ENCODE measurements at places on chromosomes 5 and 9.
A peak's percentile ranks its signal among the peaks of the same experiment; 100 is the strongest.

GRCh38 chr9:108665521-108666239, 190.1 kb downstream of the ACTL7B start:
- no peak for DNase-seq

GRCh38 chr9:71285191-71285656, 163.8 kb upstream of the TRPM3 start:
- DNase-seq = peak; percentile 39

DNA sequence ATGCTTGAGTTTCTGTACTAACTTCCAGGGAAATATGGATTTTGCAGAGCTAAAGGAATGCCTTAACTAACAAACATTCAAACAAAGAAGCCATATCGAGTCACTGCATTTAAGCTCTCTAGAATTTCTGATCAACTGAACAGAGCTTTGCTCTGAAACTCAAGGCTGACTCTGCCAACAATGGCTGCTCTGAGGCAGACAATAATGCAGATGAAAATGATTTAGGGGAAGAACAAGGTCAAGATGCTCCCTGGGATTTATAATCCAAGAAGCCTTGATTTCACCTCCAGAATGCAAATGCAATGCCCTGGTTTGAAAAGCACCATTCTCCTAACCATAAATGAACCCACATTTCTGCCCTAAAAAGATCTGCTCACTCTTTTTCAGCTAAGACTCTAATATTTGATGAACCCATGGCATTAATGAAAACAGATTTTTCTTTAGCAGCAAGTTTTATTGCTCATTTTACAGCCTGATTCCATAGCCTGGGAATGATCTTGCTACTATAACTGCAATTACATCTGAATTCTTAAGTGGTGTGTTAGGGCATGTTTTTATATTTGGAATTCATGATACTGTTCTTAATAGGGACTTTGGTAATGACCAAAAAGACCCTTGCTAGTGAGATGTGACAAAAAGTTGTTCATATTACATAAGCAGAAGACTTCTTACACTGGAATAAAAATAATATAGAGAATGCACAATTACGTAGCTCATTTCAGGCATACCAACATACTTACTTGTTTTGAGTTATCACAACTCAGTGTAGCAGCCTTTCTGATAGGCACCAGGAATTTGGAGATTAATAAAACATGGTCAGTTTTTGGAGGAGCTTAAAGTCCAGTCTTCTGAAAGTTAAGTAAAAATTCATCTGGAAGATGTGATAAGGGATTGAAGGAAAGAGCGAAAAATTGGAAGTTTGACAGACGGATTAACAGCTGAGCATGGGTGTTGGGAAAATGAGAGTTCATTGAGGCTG, 169.4 kb downstream of the TRPM3 start:
- DNase-seq = no peak

GRCh38 chr5:172802567-172803176, 31.4 kb upstream of the ERGIC1 start:
- no peak for DNase-seq

GRCh38 chr9:618478-618877, 223.0 kb upstream of the DMRT1 start:
- DNase-seq = no peak

DNA sequence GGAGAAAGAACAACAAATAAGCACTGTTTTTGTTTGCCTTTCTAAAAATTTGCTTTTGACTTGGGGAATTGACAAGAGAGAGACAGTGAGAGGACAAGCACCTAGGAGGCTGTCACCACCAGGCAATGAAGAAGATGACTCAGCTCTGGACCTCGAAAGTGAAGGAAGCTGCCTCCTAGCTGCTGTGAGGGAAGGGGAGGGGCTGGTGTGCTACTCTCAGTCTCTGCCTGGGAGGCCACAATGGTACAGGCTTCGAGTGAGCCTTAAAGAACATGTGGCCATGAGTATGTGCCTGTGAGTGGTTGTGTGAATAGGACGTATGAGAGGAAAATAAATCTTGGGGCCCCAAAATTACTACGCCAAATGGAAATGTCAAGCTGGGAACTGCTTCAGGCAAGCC, 7.1 kb upstream of the PLK2 start:
- peak; percentile 43 for DNase-seq

DNA sequence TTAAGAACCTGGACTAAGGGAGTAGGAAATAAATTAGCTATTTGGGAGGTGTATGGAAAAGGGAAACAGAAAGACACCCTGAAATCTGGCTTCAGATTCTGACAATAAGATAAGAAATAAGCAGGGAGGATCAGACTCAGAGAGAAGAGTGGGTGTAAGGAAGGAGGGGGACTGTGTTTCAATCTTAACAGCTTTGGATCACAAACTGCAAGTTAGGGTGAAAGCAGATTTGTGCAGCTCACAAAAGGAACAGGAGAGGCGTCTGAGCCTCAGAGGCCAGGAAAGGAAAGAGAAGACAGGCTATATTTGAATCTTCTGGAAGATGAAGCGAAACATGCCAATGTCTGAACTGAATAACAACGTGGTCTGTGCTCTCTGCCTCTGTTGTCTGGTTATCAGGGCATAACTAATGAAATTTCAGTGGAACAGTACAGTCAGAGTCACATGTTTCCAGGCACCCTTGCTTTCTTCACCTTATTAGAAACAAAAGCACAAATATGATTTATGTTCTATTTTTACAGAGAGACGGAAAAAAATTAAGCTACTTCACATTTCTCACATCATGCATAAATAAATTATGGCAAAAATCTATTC, 26.6 kb downstream of the SGTB start:
- no peak for DNase-seq

DNA sequence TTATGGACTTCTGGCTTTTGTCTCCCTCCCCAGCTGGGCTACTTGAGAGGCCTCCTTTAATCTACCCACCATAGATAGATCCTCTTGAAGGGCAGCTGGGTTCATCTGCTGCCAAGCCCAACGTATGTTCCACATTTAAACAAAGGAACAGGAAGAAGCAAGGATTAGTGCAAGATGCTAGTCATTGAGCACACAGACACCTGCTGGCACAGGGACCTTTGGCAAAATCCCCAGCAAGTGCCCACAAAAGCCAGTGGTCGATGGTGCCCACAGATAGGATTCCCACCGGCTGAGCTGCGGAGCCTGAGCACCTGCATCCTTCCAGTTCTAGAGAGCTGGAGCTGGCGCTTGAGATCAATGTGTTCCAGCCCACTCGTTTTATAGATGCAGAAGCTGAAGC, 57.7 kb upstream of the SHB start:
- DNase-seq = no peak

- no peak for DNase-seq
Measured at GRCh38 chr9:86924206-86924605, 23.1 kb downstream of the GAS1 start.

DNA sequence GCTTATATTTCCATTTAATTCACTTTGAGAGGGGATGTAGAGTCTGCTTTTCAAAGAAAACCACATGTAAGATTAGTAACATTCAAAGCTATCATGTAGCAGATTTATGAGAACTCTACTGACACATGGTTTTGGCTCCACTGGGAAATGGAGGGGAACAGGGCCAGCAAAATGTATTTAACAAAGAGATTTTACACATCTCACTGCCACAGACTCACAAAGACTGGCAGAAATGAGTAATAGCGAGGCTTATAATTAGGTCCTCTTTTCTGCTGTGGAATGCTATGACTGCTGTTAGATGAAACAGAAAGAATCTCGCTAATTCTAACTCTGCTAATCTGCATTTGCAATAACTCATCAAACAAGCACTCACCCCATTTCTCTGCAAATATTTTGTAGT, 4.5 kb downstream of the DAP start:
- no peak for DNase-seq

- DNase-seq = peak; percentile 18
Measured at GRCh38 chr9:93089481-93089991, 6.5 kb upstream of the CARD19 start.

GRCh38 chr5:168356592-168356991, 65.1 kb downstream of the WWC1 start:
- DNase-seq = no peak

DNA sequence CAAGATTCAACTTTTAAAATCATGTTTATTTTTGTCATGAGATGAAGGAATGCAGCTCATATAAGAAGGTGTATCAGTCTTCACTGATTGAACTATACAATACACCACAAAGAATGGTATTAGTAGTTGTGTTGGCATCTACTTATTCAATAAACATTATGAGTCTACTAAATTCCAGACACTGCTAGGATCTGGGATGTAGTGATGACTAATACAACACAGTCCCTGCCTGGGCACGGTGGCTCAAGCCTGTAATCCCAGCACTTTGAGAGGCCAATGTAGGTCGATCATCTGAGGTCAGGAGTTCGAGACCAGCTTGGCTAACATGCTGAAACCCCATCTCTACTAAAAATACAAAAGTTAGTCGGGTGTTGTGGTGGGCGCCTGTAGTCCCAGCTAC, 171.4 kb upstream of the NFIB start:
- no peak for DNase-seq

DNA sequence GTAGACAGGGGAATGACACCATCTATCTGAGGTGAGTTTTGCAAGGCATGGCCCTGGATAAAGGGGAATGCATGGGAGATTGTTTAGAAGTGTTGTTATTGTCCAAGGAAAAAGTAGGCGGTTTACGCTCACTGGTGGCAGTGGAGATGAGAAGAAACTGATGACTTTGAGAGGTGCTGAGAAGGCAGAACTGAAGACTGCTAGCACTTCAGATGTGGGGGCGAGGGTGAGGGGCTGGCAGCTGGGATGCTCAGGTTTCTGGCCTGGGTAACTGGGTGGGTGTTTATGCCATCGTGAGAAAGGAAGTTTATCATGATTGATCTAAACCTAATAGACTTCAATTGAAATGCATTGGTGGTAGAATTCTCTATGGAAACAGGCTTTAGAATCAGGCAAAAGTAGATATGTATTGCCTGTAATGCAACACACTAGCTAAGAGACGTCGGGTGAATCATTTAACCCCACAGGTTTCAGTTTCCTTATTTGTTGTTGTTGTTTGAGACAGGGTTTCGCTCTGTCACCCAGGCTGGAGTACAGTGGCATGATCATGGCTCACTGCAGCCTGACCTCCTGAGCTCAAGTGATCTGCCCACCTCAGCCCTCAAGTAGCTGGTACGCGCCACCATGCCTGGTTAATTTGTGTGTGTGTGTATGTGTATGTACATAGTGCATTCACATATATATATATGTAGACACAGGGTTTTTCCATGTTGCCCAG, 123.5 kb downstream of the SLC24A2 start:
- no peak for DNase-seq

- no peak for DNase-seq
Measured at GRCh38 chr9:114153761-114154599, 1.4 kb upstream of the COL27A1 start.

- no peak for DNase-seq
Measured at GRCh38 chr9:107827304-107827703, 337.7 kb upstream of the KLF4 start.

- no peak for DNase-seq
Measured at GRCh38 chr5:116561658-116562057, 13.0 kb downstream of the SEMA6A start.

- DNase-seq = no peak
Measured at GRCh38 chr5:74623006-74623611, 17.4 kb downstream of the ENC1 start.

GRCh38 chr5:104800440-104801048, 1238.0 kb upstream of the NUDT12 start:
- DNase-seq = no peak

- DNase-seq = peak; percentile 39
Measured at GRCh38 chr5:1494780-1495524, 28.8 kb downstream of the LPCAT1 start.

DNA sequence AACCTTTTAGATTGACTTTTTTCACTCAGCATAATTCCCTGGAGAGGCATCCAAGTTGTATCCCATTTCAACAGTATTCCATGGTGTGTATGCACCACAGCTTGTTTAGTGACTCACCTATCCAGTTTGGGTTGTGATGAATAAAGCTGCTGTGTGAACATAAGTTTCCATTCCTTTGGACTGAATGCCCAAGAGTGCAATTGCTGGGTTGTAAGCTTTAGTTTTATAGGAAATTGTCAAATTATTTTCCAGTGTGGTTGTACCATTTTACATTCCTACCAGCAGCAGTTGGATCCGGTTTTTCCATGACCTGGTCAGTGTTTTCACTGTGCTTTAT, 60.9 kb upstream of the TMED7 start:
- DNase-seq = no peak

DNA sequence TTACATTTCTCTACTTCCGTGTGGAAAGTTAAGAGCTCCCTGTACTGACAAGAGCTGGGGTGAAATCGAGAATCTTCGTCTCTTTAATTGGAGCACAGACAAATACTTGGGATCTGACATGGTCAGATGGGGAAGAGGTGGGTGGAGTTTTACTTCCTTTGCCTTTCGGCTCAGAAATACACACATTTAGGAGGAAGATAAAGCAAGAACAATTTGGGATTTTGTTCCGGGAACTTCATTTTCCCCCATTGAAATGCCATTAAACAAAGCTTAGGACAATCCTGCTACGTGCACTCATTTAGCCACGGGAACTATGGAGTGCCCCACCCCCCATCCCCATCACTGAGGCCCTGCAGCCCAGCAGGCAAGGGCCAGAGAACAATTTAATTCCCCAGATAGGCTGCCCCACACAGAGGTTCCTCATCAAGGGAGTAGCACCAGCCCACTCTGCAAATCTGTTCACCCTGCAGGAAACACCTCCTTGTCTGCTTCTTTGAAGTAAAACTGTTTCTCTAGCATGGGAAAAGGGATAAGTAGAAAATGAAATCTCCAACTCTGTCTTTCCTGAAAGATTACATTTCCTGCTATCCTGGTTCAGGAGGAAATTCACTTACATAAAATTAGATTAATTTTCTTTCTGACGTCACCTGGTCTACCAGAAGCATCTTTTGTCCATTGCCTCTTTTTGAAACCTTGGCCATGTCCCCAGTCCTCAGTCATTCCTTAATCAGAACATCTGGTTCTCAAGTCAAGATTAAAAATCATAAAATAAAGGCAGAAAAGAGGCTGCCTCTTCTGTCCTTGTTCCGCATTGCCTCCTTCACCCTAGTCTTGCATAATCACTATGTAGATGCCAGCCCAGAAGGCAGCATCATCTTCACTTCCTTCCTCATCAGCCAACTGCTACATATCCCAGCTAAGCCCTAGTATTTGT, 206.4 kb downstream of the ENC1 start:
- no peak for DNase-seq

- peak; percentile 18 for DNase-seq
Measured at GRCh38 chr9:94916956-94917355, 190.5 kb downstream of the AOPEP start.

- no peak for DNase-seq
Measured at GRCh38 chr5:1789834-1790471, 9.7 kb downstream of the MRPL36 start.

GRCh38 chr9:74846766-74847165, 41.0 kb downstream of the TRPM6 start:
- DNase-seq = no peak

- no peak for DNase-seq
Measured at GRCh38 chr9:5428172-5428571, 9.6 kb downstream of the PLGRKT start.

GRCh38 chr5:119207105-119207504, 136.2 kb downstream of the DMXL1 start:
- no peak for DNase-seq

DNA sequence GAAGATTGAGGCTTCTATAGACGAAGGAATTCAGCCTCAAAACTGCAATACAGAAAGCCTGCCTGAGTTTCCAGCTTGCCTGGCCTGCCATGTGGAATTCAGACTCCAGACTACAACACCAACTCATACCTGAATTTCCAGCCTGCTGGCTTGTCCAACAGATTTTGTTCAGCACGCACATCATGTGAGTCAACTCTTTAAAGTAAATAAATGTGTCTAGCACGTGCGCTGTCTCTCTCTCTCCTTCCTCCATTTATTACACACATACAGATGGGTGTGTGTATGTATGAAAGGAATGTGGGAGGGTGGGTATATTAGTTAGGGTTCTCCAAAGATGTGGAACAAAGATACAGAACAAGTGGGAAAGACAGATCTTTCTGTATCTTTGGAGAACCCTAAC, 82.4 kb upstream of the TAS2R1 start:
- no peak for DNase-seq

Measured in activated naive CD4-positive, alpha-beta T cell treated with anti-CD3 and anti-CD28 coated beads, Interleukin-2, amount 10 ng/mL, durations not matched to agents 7 days and 5 days (primary cell).